ENCODE measurements at places on chromosomes 1 and 21.
A peak's percentile ranks its signal among the peaks of the same experiment; 100 is the strongest.

DNA sequence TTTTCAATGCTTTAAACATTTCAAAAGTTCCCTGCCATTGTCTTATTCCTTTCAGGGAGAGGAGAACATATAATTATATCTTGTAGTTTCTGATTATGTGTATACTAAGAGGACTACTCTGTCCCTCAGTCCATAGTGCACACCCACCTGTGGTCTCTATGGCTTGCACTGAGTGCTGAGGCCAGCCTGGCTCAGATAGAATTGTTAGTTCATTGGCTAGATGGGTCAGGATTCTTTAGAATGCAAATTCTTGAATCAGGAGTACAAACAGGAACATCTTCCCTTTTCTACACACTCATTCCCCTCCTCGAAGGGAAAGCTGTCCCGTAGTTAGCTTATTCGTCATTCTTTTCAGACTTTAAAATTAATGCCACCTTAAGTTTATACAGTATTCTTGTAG is 8.2 kb downstream of the BACH1 start:
- no peak for DNase-seq

DNA sequence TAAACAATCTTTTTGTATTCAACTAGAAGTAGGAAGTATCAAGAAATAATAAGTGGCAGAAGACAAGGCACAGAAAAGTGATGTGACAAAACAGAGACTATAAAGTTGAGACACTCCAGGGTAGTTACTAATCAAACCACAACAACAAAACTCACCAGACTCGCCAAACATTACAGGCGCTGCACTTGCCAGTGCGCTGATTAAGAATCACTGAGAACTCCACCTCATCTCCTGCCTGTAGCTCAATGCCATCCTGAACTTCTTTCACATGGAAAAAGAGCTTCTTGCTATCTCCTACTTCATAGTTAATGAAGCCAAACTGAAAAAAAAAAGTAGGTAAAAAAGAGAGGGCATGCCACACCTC is 2.8 kb upstream of the NRAS start:
- no peak for DNase-seq

- no peak for DNase-seq
These were observed 7.0 kb downstream of the KRTCAP2 start for GRCh38 chr1:155166051-155166470.

DNA sequence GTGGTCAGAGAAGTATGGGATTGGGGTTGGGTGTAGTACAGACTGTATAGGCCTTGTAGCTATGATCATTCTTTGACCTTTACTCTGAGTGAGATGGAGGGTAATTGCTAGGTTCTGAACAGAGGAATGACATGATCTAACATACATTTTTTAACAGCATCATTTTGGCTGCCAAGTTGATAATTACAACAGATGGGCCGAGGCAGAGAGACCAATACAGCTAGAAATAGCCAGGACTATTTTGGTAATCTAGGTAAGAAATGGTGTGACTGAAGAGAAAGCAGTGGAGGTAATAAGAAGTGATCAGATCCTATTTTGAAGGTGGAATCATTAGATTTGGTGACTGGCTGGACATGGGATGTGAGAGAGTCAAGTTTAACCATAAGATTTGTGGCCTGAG is 43.5 kb downstream of the RPAP2 start:
- DNase-seq: no peak

- peak; percentile 5 for DNase-seq
These were observed 173.9 kb downstream of the DUSP10 start for GRCh38 chr1:221567859-221568507.

- no peak for DNase-seq
These were observed 9.9 kb downstream of the CNIH3 start for GRCh38 chr1:224626042-224626441.

DNA sequence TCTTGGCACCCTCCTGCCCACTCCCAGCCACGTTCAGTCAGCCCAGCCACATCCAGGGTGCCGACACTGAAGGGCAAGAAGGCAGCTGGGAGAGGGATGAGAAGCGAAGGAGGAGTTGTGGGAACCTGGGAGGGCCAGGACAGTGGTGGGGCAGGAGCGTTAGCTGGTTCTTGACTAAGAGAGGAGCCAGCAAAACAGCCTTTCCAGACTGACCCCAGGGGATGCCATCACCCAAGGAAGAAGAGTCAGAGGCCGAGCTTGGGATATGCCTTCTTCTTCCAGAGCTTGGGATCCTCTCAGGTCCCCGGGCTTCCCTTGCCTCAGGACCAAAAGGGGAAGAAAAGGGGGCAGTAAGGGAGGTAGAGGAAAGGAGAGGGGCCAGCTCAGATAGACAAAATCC is 7.2 kb downstream of the INKA2 start:
- no peak for DNase-seq

DNA sequence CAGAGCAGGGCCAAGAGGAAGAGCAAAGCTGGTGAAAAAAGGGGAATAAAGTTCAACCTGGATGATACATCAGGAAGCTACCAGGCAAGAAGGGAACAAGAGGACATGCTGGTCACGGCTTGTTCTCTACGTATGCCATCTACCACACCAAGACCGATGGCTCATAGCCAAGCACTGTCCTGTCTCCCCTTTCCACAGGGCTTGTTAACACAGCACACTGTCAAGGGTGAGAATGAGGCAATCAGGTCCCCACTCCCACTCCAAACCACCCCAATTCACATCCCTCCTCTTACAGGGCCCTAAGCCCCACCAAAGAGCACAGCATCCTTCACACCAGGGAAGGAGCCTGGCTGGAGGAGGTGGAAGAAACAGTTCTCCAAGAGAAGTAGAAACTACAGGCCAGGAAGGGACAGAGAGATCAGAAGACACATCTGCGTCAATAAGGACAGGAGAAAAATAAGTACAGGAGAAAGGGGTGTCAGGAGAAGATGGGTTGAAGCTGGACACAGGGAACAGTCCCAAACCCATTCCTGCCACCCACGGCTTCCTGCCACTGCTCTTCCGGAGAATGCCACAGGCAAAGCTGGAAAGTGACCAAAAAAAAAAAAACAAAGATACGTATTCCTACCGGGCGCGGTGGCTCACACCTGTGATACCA is 923 bp upstream of the SHC1 start:
- no peak for DNase-seq

DNA sequence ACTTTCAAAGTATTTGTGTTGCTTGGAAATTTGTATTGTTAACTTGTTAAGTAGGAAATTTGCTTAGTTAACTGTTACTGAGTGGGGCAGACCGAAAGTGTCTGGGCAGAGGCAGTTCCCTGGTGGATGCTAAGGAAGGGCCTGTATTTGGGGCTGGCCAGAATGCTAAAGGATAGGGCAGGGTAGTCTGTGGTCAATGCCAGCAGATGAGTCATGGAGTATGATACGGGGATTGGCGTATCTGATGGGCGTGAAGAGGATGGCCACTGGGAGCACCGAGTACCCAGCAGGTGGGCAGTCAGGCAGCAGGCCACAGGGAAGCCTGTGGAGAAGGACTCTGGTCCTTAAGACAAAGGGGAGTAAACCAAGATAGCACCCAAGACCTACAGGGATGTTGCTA is 46.6 kb upstream of the SCAF4 start:
- no peak for DNase-seq

GRCh38 chr21:27681841-27682240 is 715.0 kb upstream of the ADAMTS5 start:
- no peak for DNase-seq

DNA sequence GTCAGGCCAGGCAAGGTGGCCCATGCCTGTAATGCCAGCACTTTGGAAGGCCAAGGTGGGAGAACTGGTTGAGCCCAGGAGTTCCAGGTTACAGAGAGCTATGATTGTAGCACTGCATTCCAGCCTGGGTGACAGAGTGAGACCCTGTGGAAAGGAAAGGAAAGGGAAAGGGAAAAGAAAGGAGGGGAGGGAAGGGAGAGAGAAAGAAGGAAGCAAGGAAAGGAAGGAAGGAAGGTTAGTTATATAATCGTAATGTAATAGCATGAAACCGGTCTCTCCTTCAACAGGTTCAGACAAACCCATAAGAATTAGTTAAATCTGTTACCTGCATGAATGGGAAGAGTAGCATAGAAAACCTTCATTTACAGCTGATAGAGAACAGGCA is 1.2 kb upstream of the PAQR7 start:
- no peak for DNase-seq

DNA sequence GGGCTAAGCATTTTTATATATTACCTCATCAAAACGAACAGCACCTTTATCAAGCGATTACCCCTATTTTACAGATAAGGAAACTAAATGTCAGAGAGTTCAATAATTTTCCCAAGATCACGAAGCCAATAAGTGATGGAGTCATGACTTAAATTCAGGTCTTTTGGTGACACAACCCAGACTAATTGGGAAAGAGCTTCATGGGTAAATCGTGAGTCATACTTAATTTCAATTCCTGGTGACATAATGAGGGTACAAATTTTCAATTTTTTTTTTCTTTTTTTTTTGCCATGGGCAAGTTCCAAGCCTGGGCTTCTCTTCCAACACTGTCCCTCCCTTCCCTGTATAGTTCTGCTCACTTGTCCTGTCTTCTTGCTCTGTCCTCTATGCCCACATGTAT is 30.1 kb upstream of the IL10 start:
- no peak for DNase-seq

GRCh38 chr1:153360190-153360589 is 2.5 kb downstream of the S100A9 start:
- no peak for DNase-seq

GRCh38 chr1:213067352-213067751 is 16.3 kb downstream of the RPS6KC1 start:
- no peak for DNase-seq

GRCh38 chr1:196732526-196732925 is 42.1 kb upstream of the CFHR3 start:
- DNase-seq: no peak

GRCh38 chr1:201496296-201496690 is 10.6 kb downstream of the CSRP1 start:
- DNase-seq: no peak
